ENCODE measurements at places on chromosomes 7 and 10. TPM values are rescaled to one million over a fixed set of nuclear protein-coding genes. Genes with fewer than 3 reads are reported as not detected.

The BTBD16 gene
- total RNA-seq: not detected

The FBXO24 gene
- total RNA-seq: 0.40 TPM

The SRRM3 gene
- total RNA-seq: 7.6 TPM

The CFAP43 gene
- total RNA-seq: 0.08 TPM

The GALNT17 gene
- total RNA-seq: 60.6 TPM

The FAM13C gene
- 7.5 TPM for total RNA-seq

The FRMPD2 gene
- total RNA-seq: not detected

The NAT16 gene
- total RNA-seq: not detected
